Naive thymus-derived CD8-positive, alpha-beta T cell (primary cell): ENCODE measurements at places on chromosomes 7 and 10. TPM values are rescaled to one million over a fixed set of nuclear protein-coding genes. Genes with fewer than 3 reads are reported as not detected.

The KCNH2 gene
- polyA plus RNA-seq, result 1.5 TPM

The TAS2R41 gene
- not detected for polyA plus RNA-seq

The PRKG1 gene
- not detected for polyA plus RNA-seq

The DUSP5 gene
- 2.7 TPM for polyA plus RNA-seq
